Cortex of kidney (tissue), 1 donor: ENCODE measurements at places on chromosomes 4 and X.

- DNase-seq, result no peak
Observed at GRCh38 chr4:111494471-111494870, 650.8 kb upstream of the FAM241A start.

DNA sequence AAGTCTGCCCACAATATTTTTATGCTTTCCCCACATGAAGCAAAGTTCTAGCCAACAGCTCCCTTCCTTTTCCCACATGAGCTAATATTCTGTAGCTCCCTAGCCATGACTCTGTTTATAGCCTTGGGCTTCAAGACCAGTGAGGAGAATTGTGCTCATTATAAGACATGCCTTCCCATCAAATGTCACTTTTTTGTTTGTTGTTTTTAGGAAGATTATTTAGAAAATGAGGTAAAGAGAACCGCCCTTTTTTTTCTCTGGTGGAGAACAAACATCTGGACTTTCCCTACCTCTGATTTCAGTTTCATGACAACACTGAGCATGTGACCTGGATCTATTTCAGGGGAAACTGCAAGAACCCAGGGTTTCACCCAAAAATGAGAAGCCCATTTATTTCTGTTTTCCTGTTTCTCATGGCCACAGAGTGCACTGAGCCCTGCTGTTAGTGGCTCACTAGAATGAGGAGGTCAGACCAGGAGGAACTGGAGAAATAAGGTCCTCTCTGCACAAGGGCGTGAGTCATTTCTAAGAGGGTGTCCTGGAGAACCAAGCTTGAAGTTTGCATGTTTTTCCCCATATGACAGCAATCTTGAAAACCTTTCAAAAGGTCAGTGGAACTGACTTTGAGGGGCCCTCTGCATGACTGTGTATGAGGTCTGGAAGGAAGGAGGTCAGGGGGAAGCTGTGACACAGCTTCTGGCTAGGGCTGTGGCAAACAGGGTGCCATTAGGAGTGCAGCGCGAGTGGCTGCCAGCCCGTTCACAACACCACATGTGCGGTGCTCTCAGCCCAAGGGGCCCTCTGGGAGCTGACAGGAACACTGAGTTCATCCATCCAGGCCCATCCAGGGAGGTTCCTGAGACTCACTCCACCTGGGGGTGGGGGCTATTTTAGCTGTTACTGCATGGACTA is 55.2 kb downstream of the CHST7 start:
- no peak for DNase-seq

DNA sequence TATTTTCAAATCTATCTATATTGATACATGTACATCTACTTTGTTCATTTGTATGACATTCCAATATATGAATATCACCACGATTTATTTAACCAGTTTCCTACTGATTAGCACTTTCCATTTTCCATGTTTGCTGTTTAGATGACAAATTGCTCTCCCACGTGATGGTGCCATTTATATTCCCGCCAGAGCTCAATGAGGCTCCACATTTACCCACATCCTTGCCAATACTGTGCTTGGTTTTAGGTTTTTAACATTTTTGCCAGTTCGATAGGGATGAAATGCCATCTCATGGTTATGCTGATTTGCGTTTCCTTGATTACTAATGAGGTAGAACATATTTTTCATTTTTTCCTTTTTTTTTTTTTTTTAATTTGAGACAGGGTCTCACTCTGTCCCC is 86.7 kb upstream of the TRIM2 start:
- DNase-seq, result no peak

DNA sequence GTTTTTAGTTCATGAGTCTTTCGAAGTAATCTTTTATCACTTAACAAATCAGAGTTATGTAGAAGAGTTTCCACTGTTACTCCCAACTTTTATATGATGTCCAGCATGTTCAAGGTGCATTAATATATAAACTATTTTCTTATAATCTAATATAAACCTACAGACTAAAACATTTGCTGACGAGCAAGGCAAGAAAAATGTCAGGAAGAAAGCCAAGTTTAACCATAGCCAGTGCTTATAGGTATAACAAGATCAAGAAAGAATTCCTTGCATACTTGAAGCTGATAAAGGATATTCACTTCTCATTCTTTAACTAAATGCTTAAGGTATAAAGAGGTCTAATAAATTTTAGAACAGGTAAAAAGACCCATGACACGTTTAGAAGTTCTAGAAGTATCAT is 167.7 kb downstream of the NPNT start:
- no peak for DNase-seq

- DNase-seq, result no peak
Observed at GRCh38 chrX:17700976-17701375, 36.3 kb upstream of the SCML1 start.

DNA sequence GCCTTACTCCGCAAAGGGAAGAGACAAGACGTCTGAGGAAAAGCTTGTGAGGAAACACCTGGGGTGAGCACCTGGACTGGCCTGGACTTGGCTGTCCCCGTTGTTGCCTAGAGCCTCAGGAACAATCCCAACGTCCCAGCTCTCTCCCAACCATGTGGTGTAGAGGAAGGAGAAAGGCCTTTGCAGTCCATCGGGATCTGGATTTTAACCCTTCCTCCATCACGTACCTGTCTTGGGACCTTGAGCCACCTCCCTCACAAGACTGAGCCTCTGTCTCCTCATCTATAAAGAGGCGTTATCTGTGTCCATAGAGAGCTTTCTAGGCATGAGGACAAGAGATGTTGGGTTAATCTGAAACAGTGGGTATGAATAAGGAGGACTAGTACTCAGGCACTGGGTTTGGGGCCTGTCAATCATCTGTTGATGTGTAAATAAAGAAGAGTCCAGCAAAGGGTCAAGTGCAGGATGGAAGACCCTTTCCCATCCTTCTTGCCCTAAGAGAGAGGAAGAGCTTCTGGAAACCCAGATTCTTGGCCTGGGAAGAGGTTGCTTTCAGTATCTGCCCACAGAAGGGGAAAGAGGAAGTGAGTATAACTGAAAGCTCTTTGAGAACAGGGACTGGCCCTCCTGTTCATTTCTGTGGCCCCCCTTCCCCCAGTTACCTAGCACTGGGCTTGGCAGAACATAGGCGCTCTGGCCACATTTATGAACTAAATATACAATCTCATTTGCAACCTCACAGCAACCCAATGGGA is 137.1 kb downstream of the PJA1 start:
- DNase-seq, result no peak

DNA sequence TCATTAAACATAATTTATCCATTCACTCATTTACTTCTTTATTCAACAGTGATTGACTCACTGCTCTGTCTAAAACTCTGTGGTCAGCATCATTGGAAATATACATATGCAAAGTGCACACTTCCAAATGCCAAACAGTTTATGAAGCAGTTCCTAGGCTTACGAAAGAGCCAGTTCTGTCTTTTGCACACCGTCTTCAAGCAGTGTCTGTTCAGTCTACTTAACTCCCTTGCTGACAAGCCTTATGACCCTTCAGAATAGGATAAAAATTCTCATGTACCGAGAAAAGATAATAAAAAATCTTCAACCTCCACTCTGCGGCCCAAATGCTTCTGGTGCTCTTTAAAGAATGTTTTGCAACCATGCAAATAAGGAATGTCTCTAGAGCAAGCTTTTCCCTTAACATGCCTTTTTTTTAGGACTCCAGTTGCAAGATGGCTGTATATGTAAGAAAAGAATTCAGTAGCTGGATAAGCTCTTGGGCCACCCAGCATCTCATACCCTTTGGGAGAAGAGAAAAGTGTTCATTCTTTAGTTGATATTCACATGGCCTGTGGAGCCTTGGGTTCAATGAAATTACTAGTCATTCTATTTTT is 1037.0 kb upstream of the SLIT2 start:
- no peak for DNase-seq

GRCh38 chr4:38870098-38870808 is 2.6 kb downstream of the FAM114A1 start:
- no peak for DNase-seq

DNA sequence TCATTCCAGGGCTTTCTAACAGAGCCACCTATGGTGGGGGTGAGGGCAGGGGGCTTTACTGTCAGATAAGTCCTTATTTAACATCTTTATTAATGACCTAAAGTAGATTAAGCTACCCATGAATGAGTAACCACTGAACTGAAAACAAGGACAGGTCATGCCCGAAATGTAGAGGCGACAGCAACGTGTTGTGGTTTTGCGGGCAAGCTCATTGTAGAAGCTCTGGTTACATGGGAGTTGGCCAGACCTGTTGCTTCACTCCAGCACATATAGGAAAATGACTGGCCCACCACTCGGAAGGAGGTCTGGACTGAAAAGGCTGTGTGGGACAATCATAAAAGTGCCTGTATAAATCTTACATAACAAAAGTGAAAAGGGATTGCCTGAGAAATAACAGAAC is 109.6 kb upstream of the NDP start:
- DNase-seq, result no peak

- DNase-seq, result no peak
Observed at GRCh38 chr4:43238008-43238407, 345.5 kb downstream of the GRXCR1 start.

DNA sequence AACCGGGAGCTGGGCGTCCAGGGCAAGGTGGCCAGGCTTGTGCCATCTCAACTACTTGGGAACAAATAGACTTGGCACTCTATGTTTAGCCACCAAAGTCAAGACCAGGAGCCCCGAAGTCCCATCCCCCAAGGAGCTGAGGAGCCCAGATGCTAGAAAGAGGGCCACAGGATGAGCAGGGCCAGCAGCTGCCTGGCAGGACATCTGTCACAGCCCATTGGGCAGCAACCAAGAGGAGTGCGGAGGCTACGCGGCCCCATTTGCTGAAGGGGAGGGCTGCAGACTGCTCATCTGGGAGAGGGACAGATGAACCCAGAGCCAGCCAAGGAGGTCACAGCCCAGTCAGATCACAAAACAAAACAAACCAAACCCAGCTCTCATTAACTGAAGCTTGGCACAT is 22.9 kb upstream of the SOWAHD start:
- no peak for DNase-seq

GRCh38 chrX:45749375-45749774 is 548.7 kb upstream of the DIPK2B start:
- no peak for DNase-seq

GRCh38 chrX:30920271-30920670 is 31.2 kb upstream of the TAB3 start:
- no peak for DNase-seq

DNA sequence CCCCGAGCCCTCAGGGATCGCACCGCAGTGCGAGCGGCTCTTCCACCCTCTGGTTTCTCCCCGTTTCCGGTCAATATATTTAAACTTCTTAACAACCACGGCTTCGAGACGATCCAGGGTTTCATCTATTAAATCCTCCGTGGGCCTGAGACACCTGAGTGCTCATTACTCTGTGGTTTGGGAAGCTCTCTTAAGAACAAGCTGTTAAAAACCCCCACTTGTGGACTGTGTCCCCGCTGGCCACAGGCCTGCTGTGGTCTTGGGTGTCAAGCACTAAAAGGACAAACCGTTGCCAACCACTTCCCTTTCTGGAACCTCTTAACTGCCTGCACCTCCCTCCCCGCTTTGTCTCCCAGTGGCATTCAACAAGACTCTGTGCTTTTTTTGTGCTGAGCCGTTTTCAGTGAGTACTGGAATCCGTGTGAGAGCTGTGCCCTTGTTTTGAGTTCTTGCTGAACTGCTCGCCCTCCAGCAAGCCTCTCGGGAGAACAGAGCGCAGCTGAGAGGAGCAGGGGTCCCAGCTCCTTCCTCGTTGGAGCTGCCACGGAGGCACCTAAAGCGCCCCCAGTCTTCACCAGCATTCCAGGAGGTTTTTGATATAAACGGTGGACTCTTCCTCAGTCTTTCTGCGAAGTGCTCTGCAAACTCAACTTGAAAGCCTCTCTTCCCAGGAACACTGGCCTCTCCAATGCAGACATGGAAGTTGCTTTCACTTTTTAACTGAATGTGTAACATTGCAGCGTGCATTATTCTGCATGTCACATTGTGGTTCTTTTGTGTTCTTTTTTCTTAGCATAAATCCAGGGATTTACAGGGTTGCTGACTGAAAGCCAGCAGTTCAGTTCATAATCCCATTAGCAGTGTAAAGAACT is 691 bp upstream of the IGFBP7 start:
- DNase-seq, result no peak

- no peak for DNase-seq
Observed at GRCh38 chr4:14110407-14110806, 482.9 kb upstream of the BOD1L1 start.

GRCh38 chr4:37441231-37442061 is 196.9 kb downstream of the NWD2 start:
- DNase-seq, result no peak

GRCh38 chr4:6548201-6548881 is 26.6 kb upstream of the MAN2B2 start:
- no peak for DNase-seq

DNA sequence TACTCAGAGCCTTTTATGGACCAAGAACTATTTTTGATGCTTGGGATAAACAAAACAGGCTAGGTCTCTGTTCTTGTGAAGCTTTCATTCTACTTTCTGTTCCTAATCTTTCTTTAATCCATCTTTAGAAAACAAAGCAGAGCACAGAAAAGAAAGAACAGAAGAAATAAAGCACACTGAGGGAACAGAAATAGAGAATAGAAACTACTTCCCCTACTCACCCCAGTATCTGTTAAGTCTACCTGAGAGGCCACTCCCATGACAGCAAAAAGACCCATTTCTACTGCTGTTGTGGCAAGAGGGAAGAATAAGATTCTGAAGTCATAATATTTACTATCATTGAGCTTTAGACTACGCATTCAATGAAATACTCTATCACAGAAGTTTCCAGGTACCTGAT is 9.2 kb downstream of the RFC1 start:
- no peak for DNase-seq

DNA sequence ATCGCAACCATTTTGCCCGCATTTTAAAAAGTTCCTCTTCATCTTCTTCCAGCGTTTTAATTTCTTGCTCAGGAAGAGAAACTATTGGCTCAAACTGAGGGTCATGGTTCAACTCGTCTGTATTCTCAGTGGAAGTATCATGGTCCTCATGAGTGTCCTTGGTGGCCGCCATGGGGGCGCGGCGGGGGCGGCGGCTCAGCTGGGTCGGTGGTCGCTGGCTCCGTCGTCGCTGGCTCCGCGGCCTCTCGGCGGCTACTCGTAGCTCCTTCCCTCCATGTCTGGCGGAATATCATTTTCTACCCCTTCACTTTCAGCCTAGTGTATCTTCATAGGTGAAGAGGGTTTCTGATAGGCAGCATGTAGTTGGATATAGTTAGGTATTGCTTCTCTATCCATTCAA is 492.0 kb upstream of the MAGEB18 start:
- no peak for DNase-seq

GRCh38 chr4:82951196-82951595 is 50.7 kb downstream of the THAP9 start:
- no peak for DNase-seq

GRCh38 chrX:115345615-115346014 is 56.1 kb downstream of the LUZP4 start:
- DNase-seq, result no peak

- no peak for DNase-seq
Observed at GRCh38 chr4:74950200-74950599, 17.3 kb downstream of the PARM1 start.

DNA sequence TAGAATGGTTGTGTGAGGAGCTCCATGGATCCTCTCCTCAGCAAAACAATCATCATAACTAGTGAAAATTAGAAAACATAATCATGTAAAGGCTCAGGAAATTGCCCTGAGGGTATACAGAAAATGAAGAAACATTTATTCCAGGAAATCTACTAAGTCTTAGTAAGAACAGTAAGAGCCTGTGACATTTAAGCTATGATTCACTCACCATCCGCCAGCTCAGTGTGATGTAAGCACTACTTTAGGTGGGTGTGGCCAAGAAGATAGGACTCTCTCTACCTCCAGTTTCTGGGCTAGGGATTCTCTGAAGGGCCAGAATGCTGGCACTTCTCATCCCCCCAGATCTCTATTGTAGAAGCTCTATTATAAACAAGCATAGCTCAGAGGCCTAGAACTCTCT is 147.5 kb downstream of the DLG3 start:
- DNase-seq, result no peak

- no peak for DNase-seq
Observed at GRCh38 chrX:15973946-15974345, 119.3 kb upstream of the AP1S2 start.
